Myocyte (in vitro differentiated cells): ENCODE measurements at places on chromosomes 1 and 21. TPM values are rescaled to one million over a fixed set of nuclear protein-coding genes. Genes with fewer than 3 reads are reported as not detected.

FALEC gene
- not detected in 2 replicates for total RNA-seq

CD1B gene
- not detected in 2 replicates for total RNA-seq

LCE2C gene
- total RNA-seq, result not detected in 2 replicates

KCNJ9 gene
- total RNA-seq, result not detected in 2 replicates

BATF3 gene
- total RNA-seq, result 0.51 and 0.94 TPM in 2 replicates

FABP3 gene
- total RNA-seq, result 380 and 601 TPM in 2 replicates

KIF21B gene
- 0.03 and 0.31 TPM in 2 replicates for total RNA-seq

CSMD2 gene
- total RNA-seq, result not detected in 2 replicates

OR2T4 gene
- not detected in 2 replicates for total RNA-seq

TBX15 gene
- total RNA-seq, result 44.7 and 48.4 TPM in 2 replicates

TPTE gene
- not detected in 2 replicates for total RNA-seq

IRF6 gene
- total RNA-seq, result 0.53 and 1.2 TPM in 2 replicates

HCRTR1 gene
- not detected in 2 replicates for total RNA-seq

OVAAL gene
- 3.3 and 4.1 TPM in 2 replicates for total RNA-seq

KIF17 gene
- total RNA-seq, result 0.10 and 0.19 TPM in 2 replicates

AIM2 gene
- total RNA-seq, result not detected in 2 replicates

C1orf116 gene
- total RNA-seq, result 0.13 TPM in 1 of 2 replicates, not detected in the other

BCAR3 gene
- 46.6 and 59.6 TPM in 2 replicates for total RNA-seq

NGF gene
- total RNA-seq, result 0.51 TPM in 1 of 2 replicates, not detected in the other

TMPRSS2 gene
- not detected in 2 replicates for total RNA-seq

IL23R gene
- total RNA-seq, result not detected in 2 replicates

ATP1B1 gene
- total RNA-seq, result 25.7 and 63.9 TPM in 2 replicates

MATN1 gene
- total RNA-seq, result 0.05 TPM in 1 of 2 replicates, not detected in the other

GUCA2B gene
- not detected in 2 replicates for total RNA-seq

DNMT3L gene
- not detected in 2 replicates for total RNA-seq

RNU5D-1 gene
- not detected in 2 replicates for total RNA-seq

ALPL gene
- total RNA-seq, result 14.9 and 15.1 TPM in 2 replicates

VSIG8 gene
- total RNA-seq, result not detected in 2 replicates

MTARC2 gene
- 1.4 and 2.2 TPM in 2 replicates for total RNA-seq

FNDC5 gene
- total RNA-seq, result 392 and 577 TPM in 2 replicates

COL24A1 gene
- total RNA-seq, result 1.3 and 1.7 TPM in 2 replicates

TFF3 gene
- 0.83 and 3.1 TPM in 2 replicates for total RNA-seq

UBL4B gene
- not detected in 2 replicates for total RNA-seq

KCNK2 gene
- 6.9 and 8.7 TPM in 2 replicates for total RNA-seq

HMGCL gene
- 38.1 and 42.5 TPM in 2 replicates for total RNA-seq

OR2T35 gene
- not detected in 2 replicates for total RNA-seq

MEX3A gene
- 3.2 and 4.5 TPM in 2 replicates for total RNA-seq

PRR9 gene
- not detected in 2 replicates for total RNA-seq

DDX20 gene
- 22.4 and 27.0 TPM in 2 replicates for total RNA-seq

CRP gene
- not detected in 2 replicates for total RNA-seq

MEF2D gene
- total RNA-seq, result 59.2 and 62.2 TPM in 2 replicates

S100B gene
- not detected in 2 replicates for total RNA-seq

DIO1 gene
- total RNA-seq, result not detected in 2 replicates

SPRR2F gene
- not detected in 2 replicates for total RNA-seq

TLR5 gene
- total RNA-seq, result 0.75 and 2.3 TPM in 2 replicates

DENND2D gene
- 0.57 and 1.0 TPM in 2 replicates for total RNA-seq

MAP1LC3C gene
- total RNA-seq, result 37.5 and 38.4 TPM in 2 replicates

FMO1 gene
- total RNA-seq, result 0.08 TPM in 1 of 2 replicates, not detected in the other

RAB42 gene
- total RNA-seq, result 1.2 and 2.0 TPM in 2 replicates

FLG gene
- 0.13 and 0.21 TPM in 2 replicates for total RNA-seq

MANEAL gene
- total RNA-seq, result 10.6 and 10.8 TPM in 2 replicates

BGLAP gene
- 152 and 378 TPM in 2 replicates for total RNA-seq

C1orf53 gene
- total RNA-seq, result 12.4 and 12.6 TPM in 2 replicates

KRTAP21-2 gene
- not detected in 2 replicates for total RNA-seq

NTRK1 gene
- 0.10 and 2.5 TPM in 2 replicates for total RNA-seq

TOMM40L gene
- 11.9 and 12.0 TPM in 2 replicates for total RNA-seq

SHISA4 gene
- total RNA-seq, result 167 and 196 TPM in 2 replicates
